Stimulated activated CD8-positive, alpha-beta memory T cell treated with anti-CD3 and anti-CD28 coated beads, Interleukin-7, amount 100 ng/mL, for 24 hours (primary cell): ENCODE measurements at places on chromosomes 11 and 22.
A peak's percentile ranks its signal among the peaks of the same experiment; 100 is the strongest.

DNA sequence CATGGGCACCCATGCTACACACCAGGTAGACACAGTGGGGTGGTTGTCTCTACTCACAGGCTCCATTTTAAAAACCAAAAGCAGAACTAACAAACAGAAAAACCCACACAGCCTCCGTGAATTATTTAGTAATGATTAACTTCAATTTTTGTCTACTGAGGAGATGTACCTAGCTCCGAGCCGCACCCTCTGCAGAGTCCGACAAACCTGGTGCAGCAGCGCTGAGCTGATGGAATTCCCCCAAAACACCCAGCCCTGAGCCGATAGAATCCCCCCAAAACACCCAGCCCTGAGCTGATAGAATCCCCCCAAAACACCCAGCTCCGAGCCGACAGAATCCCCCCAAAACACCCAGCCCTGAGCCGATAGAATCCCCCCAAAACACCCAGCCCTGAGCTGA lies 927.0 kb downstream of the BRD1 start:
- no peak for DNase-seq

DNA sequence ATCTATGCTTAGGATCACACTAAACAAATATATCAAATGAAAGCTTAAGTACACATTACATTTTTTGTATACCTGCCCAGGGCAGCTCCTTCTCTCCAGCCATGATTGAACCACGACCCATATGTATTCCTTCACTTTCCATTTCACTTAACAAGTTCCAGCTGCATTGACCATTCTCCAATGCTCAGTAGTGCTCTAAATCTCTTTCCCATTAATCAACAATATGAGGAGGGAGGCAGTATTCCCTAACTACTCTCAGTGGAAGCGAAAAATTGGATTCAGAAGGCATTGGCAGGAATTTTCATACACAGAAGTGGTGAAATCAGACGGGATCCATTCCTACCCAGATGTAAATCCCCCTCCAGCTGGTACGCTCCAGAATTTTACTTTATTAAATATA lies 372.0 kb upstream of the LUZP2 start:
- no peak for DNase-seq

DNA sequence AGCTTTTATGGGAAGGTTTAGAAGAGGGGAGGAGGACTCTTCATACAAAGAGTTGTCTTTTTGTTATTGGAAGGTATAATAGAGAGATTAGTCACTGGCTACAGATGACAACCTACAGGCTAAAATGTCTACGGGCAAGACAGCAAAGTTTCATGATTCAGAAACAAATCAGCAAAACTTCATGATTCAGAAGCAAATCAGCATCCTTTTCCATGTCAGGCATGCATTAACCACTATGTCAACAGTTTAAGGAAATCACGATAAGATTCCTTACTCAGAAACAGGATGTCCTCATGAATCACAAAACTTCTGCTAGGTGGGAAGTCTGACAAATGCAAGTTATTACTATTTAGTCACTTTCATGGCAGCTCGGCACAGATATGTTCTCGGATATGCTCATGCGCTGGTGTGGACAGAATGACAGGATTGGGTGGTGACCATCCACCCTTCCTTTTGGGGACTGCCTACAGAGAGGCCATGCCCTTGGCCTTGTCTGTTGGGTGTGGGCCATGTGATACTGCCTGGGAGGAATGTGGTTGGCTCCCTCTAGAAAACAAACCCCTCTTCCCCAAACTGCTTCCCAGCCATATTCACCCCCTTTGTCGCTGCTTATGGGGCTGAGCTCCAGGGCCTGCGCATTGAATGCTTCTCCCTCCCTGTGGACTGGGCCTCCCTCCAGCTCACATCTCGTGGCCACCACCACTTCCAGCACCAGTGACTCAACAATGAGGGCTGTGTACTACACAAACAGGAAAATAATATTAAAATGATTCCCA lies 10.1 kb downstream of the C11orf91 start:
- DNase-seq, result no peak

DNA sequence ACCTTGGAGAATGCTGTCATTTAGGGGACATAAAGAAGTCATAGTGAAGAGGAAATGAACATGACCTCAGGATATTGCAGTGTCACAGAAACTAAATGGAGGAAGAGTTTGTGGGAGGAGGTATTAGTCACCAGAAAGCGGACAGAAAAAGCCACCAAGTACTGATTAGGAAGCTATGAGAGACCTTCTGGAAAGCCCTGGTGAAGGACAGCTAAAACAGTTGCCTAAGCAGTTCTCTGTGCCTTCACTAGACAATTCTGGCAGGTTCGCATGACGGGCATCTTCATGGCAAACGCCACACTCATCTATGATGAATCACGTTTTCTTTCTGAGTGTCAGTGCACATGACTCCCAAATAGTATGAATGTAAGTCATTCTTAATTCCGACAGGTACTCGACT lies 325.8 kb downstream of the C11orf87 start:
- no peak for DNase-seq

- DNase-seq, result no peak
These were observed 36.3 kb upstream of the TIMP3 start for GRCh38 chr22:32765132-32765618.

GRCh38 chr11:132865623-132866022 lies 666.7 kb downstream of the OPCML start:
- no peak for DNase-seq

GRCh38 chr11:65572356-65573051 lies at the start of gene FAM89B:
TSS of gene FAM89B (plus strand) at chr11:65572538. CDS start at chr11:65572670, 132 bp downstream.
- DNase-seq, result peak; percentile 75

DNA sequence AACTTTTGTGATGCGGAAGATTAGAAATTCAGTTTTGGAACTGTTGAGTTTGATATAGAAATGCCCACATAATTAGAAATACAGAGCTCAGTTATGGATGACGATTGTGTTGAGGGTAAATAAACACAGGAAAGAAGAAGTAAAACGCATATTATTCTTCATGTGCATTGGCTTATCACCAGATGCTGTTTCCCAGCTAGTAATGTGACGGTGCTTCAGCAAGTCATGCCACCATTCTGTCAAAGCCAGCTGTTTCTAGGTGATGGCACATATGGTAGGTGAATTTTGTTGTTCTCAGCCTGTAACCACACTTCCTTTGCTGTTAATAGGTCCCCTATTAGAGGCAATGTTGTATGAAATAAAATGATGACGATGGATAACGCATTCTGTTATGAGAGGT lies 68.9 kb downstream of the C11orf65 start:
- no peak for DNase-seq
